Nephron progenitor cell (in vitro differentiated cells): ENCODE measurements at places on chromosomes 7 and 10.

GRCh38 chr7:12954380-12955033, 267.1 kb downstream of the ARL4A start:
- no peak overlapping the region for H3K4me3 ChIP-seq
- H3K27me3 ChIP-seq = no peaks in the 10 kb centered on the region
- no peak overlapping the region for H3K27ac ChIP-seq
- peaks cover 3% of the 10 kb centered on the region for H3K4me1 ChIP-seq

DNA sequence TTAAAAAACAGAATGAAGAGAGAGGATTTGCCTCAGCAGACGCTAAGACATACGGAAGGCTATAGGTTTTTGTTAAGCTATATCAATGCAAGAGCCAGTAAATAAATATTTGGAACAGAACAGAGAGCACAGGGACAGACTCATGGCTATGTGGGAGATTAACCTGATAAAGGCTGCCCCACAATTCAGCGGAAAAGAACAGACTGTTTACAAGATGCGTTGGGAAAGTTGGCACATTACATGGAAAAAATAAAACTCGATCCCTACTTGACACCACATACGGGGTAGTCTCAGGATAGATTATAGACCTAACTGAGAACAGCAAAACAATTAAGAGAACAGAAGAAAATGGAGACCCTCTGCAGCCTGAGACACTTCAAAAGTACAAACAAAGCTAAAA, 10.8 kb downstream of the KCNH2 start:
- H3K4me3 ChIP-seq = no peak overlapping the region
- no peak for DNase-seq
- H3K27me3 ChIP-seq = peaks cover 6% of the 10 kb centered on the region
- H3K36me3 ChIP-seq = no peaks in the 10 kb centered on the region
- H3K27ac ChIP-seq = no peak overlapping the region

DNA sequence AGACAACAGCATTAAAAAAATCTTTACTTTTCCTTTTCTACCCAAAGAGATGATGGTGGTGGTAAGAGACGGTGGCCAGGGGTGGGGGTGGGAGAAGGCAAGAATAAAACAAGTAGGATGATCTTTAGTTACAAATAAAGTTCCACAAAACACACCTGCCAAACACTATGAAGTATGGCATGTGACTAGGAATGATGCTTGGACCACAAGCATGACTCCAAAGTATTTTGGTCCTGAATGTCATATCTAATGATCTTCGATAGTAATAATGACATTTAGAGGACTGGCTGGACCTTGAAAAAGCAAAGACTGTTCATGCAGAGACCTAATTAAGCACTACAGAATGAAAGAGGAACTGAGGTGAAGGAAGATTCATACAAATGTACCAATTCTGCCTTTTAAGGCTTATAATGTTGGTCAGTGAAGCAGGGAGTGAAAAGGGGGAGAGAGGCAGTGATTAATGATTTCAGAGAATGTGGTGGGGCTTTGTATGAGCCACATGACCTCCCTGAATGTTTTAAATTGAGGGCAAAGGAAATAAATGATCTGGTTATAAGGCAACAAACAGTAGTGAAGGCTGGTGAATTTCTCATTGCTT, 29.6 kb upstream of the DKK1 start:
- no peak overlapping the region for H3K4me3 ChIP-seq
- H3K27ac ChIP-seq = no peak overlapping the region
- no peak for DNase-seq
- H3K36me3 ChIP-seq = peaks cover 11% of the 10 kb centered on the region
- H3K4me1 ChIP-seq = peaks cover 27% of the 10 kb centered on the region
- no peaks in the 10 kb centered on the region for H3K27me3 ChIP-seq

DNA sequence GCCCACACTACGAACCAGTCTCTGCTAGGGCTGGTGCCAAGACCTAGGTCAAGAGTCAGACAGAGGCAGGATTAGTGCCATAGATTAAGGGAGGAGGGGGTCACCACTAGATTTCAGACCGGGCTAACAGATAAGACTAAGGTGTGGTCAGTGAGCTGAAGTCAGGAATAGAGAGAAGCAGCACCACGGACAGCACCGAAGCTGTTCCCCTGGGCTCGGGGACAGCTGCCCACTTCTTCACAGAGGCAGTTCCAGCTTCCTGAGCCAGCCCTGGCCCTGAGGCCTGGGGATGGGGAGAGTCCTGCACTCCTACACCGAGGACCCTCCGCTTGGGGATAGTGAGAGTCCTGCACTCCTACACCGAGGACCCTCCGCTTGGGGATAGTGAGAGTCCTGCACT, 11.2 kb upstream of the JAKMIP3 start:
- no peaks in the 10 kb centered on the region for H3K4me1 ChIP-seq
- H3K4me3 ChIP-seq = no peak overlapping the region
- H3K27ac ChIP-seq = no peak overlapping the region
- H3K36me3 ChIP-seq = peaks cover 6% of the 10 kb centered on the region
- peaks cover 33% of the 10 kb centered on the region for H3K27me3 ChIP-seq

- no peak for DNase-seq
- H3K36me3 ChIP-seq = peaks cover 11% of the 10 kb centered on the region
- no peak overlapping the region for H3K4me3 ChIP-seq
- H3K27me3 ChIP-seq = peaks cover 4% of the 10 kb centered on the region
Measured at GRCh38 chr10:104099269-104099668, 13.6 kb upstream of the COL17A1 start.

DNA sequence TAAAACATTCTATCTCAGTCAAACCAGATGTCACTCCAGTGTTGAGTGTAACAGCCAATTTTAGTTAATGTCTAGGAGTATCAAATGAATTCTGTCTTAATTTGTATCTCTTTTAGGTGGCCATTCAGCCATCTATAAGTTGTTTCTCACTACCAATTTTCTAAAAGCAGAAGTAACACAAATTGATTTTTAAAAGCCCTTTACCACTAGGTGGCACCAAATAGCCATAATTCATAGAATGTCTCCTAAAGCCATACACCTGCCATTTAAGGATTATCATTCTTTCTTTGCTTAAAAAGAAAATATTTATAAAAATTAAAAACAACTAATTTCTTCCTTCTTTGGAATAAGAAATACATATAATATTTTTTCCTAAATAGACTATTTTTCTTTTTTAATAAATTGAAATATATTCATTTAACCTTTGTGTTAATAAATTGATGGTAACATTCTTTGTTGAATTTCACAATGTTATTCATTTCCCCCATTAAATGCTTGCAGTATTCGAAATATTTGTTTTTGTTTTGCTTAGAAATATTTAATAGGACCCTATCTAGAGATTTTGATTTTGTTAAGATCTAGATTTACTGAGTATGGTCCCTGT, 107.8 kb upstream of the PPP1R3A start:
- DNase-seq = peak; percentile 33
- H3K27me3 ChIP-seq = peaks cover 7% of the 10 kb centered on the region
- no peak overlapping the region for H3K27ac ChIP-seq
- no peak overlapping the region for H3K4me3 ChIP-seq
- H3K4me1 ChIP-seq = no peaks in the 10 kb centered on the region

DNA sequence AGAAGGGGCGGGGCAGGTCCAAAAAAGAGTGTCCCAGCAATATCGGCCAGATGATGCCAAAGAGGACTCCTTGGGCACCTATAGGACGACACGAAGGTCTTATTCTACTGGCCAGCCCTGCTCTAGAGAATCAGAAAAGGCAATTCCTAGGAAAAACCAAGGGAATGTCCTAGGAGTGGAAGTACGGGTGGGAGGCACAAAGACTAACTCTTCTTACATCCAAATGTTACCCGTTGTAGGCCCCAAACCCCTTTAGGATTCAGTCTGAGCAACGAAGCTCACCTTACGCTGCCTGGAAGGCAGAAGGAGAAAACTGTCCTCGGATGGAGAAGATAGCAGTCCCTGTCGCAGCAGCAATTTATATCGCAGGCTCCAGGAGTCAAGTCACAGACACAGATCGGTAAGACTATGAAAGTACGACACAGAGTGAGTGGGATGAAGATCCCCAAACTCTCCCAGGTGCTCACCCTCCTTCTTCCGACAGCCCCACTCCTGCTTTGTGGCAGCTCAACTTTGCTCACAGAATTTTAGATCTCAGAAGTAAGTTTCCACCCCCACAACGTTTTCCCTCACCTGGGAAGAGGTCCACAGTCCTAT, 558 bp downstream of the TCTN3 start:
- peaks cover 35% of the 10 kb centered on the region for H3K36me3 ChIP-seq
- H3K4me3 ChIP-seq = peak overlapping the region; percentile 98
- DNase-seq = no peak
- H3K4me1 ChIP-seq = peaks cover 28% of the 10 kb centered on the region
- H3K27me3 ChIP-seq = peaks cover 3% of the 10 kb centered on the region

DNA sequence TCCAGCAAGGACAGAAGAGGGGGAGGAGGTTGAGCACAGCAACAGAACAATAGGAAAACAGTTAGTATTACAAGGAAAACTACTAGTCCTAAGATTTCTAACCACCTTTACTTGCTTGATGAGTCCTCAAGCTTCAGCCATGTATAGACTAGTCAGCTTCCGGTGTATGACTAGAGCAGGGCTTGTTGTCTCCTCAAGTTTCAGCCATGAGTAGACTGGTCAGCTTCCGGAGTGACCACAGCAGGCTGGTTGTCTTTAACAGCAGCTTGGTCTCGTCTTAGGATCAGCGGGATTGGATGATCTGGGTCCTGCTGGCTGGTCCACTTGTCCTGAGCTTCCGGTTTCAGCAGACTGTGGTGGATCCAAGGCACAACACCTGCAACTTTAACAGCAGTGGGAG, 10.6 kb upstream of the ZNF239 start:
- H3K27ac ChIP-seq = no peak overlapping the region
- H3K4me3 ChIP-seq = no peak overlapping the region
- H3K4me1 ChIP-seq = no peaks in the 10 kb centered on the region
- no peak for DNase-seq
- H3K36me3 ChIP-seq = no peaks in the 10 kb centered on the region

DNA sequence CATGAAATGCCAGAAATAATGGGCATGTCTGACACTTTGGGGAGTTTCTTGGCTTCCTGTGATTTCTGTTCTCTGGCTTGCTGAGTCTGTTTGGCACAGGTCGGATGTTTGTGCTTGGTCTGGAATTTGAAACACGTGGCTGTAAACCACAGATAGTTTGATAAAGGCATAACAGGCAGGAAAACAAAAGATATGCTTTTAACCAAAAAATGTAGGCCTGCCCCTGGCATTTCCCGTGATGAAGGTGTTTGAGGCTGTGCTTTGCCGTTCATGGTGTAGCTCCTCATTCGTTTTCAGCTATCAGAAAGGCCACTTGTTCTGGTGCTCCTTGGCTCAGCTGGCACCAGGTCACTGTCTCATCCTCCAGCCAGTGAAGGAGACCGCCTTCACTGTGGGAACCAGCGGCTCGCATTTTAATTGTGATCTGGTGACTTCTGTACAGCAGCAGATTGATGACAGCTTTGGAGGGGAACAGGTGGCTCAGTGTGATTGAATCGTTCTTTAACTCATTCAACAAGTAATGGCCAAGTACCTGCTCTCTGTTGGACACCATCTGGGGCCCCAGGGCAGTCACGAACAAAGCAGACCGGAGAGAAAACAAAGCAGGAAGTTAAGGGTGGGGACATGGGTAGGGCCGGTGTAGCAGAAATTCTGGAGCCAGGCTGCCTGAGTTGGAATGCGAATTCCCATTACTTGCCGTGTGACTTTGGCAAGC, 111.5 kb downstream of the CCNY start:
- H3K4me3 ChIP-seq = no peak overlapping the region
- H3K36me3 ChIP-seq = peaks cover 24% of the 10 kb centered on the region
- H3K27me3 ChIP-seq = peaks cover 3% of the 10 kb centered on the region
- peak overlapping the region; percentile 91 for H3K27ac ChIP-seq
- no peak for DNase-seq
- peaks cover 35% of the 10 kb centered on the region for H3K4me1 ChIP-seq

- peaks cover 29% of the 10 kb centered on the region for H3K36me3 ChIP-seq
- peaks cover 79% of the 10 kb centered on the region for H3K4me1 ChIP-seq
- H3K4me3 ChIP-seq = peak overlapping the region; percentile 98
- DNase-seq = no peak
- H3K27ac ChIP-seq = peak overlapping the region; percentile 96
Measured at GRCh38 chr10:100345570-100346330, 1.3 kb upstream of the SCD start.

DNA sequence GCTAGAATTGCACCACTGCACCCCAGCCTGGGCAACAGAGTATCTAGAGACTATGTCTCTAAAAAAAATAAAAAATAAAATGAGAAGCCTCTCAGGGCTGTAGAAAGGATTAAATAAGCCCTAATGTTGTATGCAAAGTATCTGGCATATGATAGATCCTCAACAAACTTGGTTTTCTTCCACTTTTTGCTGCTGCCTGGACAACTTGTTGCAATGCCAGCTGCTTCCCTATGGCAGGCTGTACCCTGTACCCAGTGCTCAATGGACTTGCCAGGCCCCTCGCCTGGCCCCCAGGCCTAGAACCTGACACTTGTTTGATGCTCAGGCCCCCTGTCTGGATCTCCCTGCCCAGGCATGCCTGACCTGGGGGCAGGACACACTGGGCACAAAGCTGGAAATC, 28.5 kb upstream of the CDH23 start:
- H3K36me3 ChIP-seq = no peaks in the 10 kb centered on the region
- no peak overlapping the region for H3K27ac ChIP-seq
- DNase-seq = no peak
- H3K27me3 ChIP-seq = peaks cover 39% of the 10 kb centered on the region
- H3K4me3 ChIP-seq = no peak overlapping the region

GRCh38 chr10:130202984-130203621, 66.9 kb downstream of the GLRX3 start:
- H3K27me3 ChIP-seq = peaks cover 7% of the 10 kb centered on the region
- DNase-seq = no peak
- no peaks in the 10 kb centered on the region for H3K36me3 ChIP-seq
- H3K27ac ChIP-seq = no peak overlapping the region

- no peak overlapping the region for H3K27ac ChIP-seq
- DNase-seq = no peak
- no peaks in the 10 kb centered on the region for H3K27me3 ChIP-seq
- H3K36me3 ChIP-seq = no peaks in the 10 kb centered on the region
Measured at GRCh38 chr7:93025389-93025788, 92.4 kb downstream of the SAMD9 start.

DNA sequence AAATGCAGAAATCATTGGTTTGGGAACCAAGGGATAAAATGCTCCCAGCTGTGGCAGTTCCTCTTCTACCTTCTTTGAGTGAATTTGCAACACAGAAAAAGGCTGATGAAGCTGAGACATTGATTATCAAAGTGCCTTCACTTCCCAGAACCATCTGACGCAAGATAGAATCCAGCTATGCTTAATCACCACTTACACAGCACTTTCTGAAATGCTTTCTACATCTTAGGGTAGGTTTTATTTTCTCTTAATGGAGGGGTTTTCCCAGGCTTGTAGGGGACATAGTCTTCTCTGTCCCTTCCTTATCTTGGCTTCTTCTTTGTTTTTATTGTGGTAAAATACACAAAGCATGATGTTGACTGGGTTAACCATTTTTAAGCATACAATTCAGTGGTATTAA, 332.6 kb upstream of the ZNF32 start:
- H3K36me3 ChIP-seq = no peaks in the 10 kb centered on the region

DNA sequence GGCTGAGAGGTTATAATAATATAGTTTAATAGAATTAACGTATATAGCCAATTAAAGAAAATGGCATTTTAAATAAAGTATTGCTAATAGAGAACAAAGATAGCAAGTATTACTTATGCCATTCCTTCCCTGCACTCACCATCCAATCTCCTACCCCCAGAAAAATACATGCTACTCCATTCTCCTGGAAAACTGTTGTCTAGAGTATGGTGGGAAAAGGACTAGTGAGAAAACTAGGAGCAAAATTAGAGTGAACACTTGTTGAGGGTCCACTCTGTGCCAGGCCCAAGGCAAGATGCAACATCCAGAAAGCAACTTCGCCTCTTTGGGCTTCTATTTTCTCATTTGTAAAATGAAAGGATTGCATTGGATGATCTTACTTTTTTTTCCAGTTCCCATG, 149.1 kb downstream of the CPED1 start:
- no peak overlapping the region for H3K4me3 ChIP-seq
- no peaks in the 10 kb centered on the region for H3K27me3 ChIP-seq
- H3K36me3 ChIP-seq = no peaks in the 10 kb centered on the region
- no peaks in the 10 kb centered on the region for H3K4me1 ChIP-seq
- no peak overlapping the region for H3K27ac ChIP-seq
- DNase-seq = no peak
